Endothelial cell (in vitro differentiated cells): ENCODE measurements at places on chromosomes 5 and 9. TPM values are rescaled to one million over a fixed set of nuclear protein-coding genes. Genes with fewer than 3 reads are reported as not detected.

DNA sequence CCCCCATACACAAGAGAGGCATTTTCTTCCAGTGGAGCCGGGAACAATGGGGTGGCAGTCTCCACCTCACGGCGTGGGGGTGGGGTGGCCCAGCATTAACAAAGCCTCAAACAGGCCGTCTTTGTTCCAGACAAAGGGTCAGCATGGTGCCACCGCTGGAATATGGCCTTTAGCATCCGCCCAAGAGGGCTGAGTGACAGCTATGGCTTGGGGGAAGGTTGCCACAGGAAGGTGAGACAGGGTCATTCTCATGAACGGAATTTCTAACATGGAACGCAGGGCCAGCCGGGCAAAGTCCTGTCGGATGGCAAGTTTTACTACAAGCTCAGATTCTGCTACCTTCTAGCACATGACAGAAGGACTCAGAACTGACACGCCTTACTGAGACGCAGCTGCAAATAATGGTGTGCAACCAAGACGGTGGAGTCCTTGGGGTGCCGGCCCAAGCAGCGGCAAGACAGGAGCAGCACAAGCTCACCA is 64.0 kb downstream of the OTULIN start:
- peak; percentile 40 for DNase-seq
- H3K4me1 ChIP-seq: peaks cover 17% of the 10 kb centered on the region
- no peaks in the 10 kb centered on the region for H3K36me3 ChIP-seq
- H3K4me3 ChIP-seq: no peak overlapping the region
- no peak overlapping the region for H3K27ac ChIP-seq

- H3K27ac ChIP-seq: no peak overlapping the region
- no peak overlapping the region for H3K4me3 ChIP-seq
- H3K36me3 ChIP-seq: no peaks in the 10 kb centered on the region
- no peak for DNase-seq
- no peaks in the 10 kb centered on the region for H3K4me1 ChIP-seq
- H3K27me3 ChIP-seq: no peaks in the 10 kb centered on the region
Observed at GRCh38 chr5:67431191-67431590, 234.6 kb upstream of the CD180 start.

DNA sequence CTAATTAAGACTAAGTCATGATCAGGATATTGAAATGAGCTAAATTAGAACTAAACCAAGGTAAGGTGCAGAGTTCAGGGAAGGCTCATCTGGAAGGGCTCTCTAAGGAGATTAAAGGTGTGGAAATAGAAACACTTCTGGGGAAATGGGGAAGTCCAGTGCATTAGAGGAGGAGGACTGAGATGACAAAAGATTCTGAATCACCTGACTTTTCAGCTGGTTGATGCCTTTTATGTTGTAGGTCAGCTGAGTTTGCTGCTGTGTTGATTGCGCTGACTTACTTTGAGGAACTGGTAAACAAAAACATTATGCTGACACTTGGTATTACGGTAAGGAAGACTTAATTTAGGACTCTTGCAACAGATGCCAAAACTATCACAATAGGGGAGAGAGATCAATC is 23.8 kb downstream of the IFNA5 start:
- no peak overlapping the region for H3K27ac ChIP-seq
- DNase-seq: no peak
- no peaks in the 10 kb centered on the region for H3K27me3 ChIP-seq
- H3K36me3 ChIP-seq: no peaks in the 10 kb centered on the region

The SETX gene
- 169 TPM for total RNA-seq

The ORM2 gene
- not detected for total RNA-seq
